ENCODE measurements at places on chromosomes 4 and X.

- DNase-seq: no peak
Observed at GRCh38 chrX:143788265-143788664, 67.7 kb upstream of the SPANXN2 start.

GRCh38 chr4:24495388-24495787, 89.0 kb downstream of the DHX15 start:
- DNase-seq: no peak

DNA sequence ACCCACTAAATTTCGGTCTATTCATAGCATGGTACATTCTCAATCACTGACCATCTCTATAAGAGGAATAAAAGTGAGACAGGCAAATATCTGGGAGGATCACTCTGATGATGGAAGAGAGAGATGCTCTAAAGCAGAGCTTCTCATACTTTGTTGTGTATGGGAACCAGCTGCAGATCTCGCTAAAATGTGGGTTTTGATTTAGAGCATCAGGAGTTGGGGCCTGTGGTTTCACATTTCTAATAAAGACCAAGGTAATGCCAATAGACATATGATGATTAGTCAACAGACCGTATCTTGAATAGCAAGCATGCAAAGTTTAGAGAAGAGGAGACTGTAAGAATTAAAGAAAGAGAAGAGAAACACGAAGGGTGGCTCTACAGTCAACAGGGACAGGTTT, 107.4 kb upstream of the FTHL17 start:
- DNase-seq: no peak

DNA sequence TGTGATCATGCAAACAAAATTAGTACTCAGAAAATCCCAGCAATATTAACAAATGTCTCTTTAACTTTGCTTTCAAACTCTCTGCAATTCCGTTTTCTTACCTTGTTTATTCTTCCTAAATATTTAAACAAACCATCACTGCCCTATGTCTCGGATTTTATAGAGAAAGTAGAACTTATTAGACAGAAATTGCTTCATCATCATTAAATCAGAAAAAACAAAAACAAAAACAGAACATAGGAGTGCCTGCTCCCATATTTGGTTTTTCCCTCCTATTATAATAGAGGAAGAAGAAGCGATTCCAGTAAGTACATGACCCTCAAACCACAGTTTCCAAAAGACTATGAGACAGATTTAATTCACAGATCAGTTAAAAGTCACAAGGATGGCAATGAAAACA, 1228.0 kb downstream of the RPA4 start:
- DNase-seq: no peak

DNA sequence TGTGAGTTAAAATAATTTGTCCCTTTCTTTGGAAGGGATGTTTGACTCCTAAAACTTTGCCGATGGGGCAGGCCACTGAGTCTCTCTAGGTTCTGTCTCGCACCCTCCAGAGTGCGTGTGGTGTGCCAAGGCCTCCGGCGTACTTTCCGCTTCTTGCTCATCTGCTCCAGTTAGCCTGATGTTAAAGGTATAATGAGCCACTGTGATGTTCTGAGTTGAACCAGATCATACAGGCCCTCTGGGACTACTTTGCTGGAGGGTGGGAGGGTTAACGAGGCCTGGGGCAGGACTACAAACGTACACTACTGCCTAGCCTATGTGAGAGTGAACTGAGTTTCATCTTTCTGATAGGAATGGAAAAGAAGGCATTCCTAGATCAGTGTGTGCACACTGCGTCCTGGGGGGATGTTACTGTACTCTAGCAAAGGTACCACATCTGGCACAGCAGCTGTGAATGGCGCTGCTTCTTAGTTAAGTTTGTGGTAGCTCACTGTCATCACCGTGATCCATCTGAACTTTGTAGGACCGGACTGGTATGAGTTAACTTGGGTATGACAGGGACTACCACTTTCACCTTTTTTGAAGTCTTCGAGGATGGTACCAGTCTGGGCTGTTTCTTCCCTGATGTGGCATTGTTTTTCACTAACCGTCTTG, 60.2 kb downstream of the RGS12 start:
- no peak for DNase-seq

GRCh38 chr4:113504422-113504821, 257.1 kb downstream of the CAMK2D start:
- DNase-seq: no peak

GRCh38 chrX:109398833-109399232, 83.1 kb downstream of the GUCY2F start:
- DNase-seq: no peak

DNA sequence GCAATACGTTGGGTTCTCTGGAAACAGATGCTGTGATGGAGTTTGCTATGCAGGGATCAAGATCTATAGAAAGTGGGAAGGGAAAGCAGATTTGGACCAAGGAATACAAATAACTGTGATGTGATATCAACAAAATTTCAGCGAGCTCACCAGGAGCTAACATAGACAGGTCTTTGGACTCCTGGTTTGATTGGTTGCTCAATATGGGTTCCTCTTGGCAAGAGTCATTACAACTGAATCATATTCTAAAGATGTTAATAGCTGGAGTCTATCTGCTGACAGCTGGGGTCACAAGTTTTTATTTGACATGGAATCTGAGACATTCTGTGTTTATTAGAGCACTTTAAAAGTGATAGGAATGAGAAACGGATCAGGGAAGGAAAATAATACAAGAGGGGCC, 637.6 kb upstream of the GNPDA2 start:
- DNase-seq: no peak

GRCh38 chr4:68299492-68300457, 50.1 kb downstream of the YTHDC1 start:
- DNase-seq: no peak

Measured in stimulated activated CD4-positive, alpha-beta T cell treated with anti-CD3 and anti-CD28 coated beads, Interleukin-1b, Interleukin-23, amount 100 ng/mL, for 1 hour (primary cell).